NCI-H187 treated with DMSO at 0.1 percent for 48 hours (cell line): ENCODE measurements at places on chromosomes 7 and 10.

- no peak for DNase-seq
Measured at GRCh38 chr10:86290933-86291615, 75.5 kb downstream of the GRID1 start.

GRCh38 chr7:32206987-32207386 is 136.8 kb upstream of the PDE1C start:
- no peak for DNase-seq

DNA sequence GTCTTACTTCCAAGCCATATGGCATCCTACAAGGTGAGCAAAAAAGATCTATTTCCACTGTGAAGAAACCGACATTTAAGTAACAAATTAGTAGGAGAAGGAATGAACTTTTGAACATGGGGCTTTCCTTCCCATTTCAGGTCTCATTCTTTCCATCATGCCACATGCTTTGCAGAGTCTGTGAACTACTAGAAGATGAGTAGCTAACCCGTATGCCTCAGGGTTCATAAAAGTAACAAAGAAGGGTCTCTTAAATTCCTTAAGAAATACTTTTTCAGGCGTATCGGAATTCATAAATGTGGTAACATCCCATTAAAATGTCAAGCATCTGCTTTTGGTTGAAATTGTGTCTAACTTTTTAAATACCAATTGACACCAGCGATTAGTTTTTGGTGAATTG is 81.3 kb upstream of the TNS3 start:
- no peak for DNase-seq

DNA sequence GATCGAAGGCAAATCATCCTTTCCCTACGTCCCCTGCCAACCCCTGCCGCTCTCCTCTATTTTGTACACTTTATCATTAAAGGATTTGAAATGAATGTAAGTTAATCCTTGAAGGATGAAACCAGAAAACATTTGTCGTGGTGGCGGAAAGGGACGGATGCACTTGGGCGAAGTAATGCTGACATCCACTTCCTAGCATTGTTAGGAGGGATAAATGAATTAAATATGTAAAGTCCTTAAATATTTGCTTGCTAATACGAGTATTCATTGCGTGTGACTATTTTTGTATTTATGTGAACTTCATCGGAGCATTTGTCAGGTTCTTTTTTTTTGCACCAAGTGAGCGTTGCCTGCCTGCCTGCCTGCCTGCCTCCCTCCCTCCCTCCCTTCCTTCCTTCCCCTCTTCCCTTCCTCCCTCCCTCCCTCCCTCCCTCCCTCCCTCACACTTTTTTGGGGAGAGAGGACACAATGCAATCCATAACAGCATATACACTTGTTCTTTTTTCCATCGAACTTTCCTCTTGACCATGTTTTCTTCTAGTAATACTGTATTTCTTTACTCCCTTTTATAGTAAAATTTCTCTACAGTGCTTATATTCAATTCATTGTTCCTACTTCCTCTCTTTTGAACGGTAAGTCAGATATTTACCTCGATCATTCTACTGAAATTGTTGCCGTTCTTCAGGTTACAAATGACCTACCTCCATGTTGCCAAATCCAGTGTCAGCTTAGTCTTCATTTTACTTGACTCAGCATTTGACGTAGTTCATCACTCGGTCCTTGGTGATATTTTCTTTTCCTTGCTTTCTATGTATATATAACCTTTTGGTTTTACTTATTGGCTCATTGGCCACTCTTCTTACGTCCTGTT is 831 bp downstream of the CCDC7 start:
- DNase-seq, result no peak

- DNase-seq, result no peak
Measured at GRCh38 chr7:95201727-95202126, 122.6 kb downstream of the PON1 start.

- no peak for DNase-seq
Measured at GRCh38 chr10:76721891-76722505, 915.6 kb downstream of the KCNMA1 start.

- DNase-seq, result no peak
Measured at GRCh38 chr10:116765648-116766081, 23.3 kb upstream of the HSPA12A start.

DNA sequence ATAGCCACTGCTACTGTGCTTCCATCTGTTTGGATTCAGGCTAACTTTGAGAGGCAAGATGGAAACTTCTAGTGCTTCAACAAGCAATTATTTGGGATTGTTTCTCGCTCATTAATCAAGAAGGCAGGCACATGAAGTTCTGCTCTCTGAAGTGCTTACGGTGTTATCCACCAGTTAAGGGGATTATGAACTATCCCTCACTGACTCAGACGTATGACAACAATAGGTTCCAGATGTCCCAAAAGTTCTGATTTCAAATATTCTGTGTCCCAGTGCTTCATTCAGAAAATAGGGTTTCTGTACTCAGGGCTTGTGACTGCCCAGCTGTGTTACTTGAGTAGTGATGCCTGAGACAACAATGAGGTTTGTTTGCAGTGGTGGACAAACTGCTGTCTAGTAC is 81.0 kb downstream of the HACD1 start:
- DNase-seq, result no peak

DNA sequence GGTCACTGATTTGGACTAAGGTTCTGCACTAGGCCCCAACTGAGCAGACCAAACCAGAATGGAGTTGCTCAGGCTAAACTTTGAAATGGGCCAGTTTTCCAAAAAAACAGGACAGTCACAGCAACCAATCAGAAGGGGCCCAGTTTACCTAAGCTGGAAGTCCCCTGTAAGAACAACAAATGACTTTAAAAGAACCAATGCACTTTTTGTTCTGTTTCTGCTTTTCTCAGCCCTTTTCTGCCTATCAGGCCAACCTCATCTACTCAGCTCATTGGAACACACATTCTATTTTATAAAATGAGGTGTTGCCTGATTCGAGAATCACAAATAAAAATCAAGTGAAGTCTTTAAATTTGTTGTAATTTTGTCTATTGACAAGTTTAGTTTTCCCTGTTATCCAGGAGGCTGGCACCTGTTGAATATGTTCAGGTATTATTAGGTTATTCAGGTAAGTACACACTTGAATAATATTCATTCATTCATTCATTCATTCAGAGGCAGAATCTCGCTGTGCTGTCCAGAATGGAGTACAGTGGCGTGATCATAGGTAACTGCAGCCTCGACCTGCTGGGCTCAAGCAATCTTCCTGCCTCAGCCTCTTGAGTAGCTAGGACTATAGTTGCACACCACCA is 168.7 kb downstream of the TAX1BP1 start:
- no peak for DNase-seq

- no peak for DNase-seq
Measured at GRCh38 chr7:47066976-47067614, 514.8 kb downstream of the TNS3 start.

DNA sequence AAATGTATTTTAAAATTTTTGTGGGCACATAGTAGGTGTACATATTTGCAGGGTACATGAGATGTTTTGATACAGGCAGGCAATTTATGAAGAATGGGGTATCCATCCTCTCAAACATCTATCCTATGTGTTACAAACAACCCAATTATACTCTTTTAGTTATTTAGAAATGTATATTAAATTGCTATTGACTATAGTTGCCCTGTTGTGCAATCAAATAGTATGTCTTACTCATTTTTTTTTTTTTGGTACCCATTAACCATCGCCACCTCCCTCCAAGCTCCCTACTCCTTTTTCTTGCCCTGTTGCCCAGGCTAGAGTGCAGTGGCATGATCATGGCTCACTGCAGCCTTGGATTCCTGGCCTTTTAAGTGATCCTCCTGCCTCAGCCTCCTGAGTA is 128.1 kb downstream of the BAMBI start:
- no peak for DNase-seq

DNA sequence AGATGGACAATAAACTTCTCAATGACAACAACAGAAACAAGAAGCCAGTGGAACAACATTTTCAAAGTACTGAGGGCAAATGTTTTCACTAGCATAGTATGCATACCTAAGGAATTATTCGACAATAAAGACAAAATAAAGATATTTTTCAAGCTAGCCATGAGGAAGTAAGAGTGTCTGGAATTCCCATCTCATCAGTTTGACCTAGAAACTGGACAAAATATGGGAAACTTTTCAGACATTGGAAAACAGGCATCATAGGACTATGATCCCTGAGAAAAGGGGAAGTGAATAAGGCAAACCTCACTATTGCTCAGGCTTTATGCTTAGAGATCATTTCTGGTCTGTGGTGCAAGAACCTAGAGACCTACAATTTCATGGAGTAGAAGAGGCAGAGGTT is 86.3 kb downstream of the OAT start:
- DNase-seq, result no peak

GRCh38 chr10:11602919-11603523 is 8.4 kb downstream of the USP6NL start:
- DNase-seq, result no peak

DNA sequence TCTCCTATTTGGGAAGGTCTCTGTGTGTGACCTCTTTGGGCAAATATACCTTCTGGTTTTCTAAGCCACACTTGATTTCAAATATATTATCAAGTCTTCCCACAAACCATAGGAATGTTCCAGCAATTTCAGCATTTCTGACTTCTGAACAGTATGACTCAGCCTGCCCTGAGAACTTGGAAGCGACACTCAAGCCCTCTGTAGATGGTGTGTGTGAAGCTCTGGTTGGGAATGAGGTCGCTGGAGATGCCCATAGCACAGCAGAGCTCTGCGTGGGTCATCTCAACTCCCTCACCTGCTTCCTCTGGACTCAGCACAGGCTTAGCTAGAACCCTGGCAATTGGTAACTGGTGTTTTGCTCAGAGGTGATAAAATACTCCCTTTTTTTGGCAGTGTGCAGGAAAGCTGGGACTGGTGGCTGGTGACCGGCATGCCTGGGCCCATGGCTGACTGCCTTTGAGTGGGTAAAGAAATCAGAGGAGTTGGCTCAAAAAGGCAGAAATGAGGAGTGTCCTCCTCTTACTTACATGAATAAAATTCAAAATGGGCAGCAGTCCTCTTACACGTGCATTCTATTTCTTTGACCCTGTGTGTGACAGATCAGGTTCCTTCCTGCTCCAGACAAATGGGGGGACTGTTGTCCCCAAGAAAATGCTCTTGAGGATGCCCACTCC is 87.5 kb upstream of the NRP1 start:
- no peak for DNase-seq

- DNase-seq, result no peak
Measured at GRCh38 chr10:131774681-131775085, 126.1 kb upstream of the PPP2R2D start.

- peak; percentile 22 for DNase-seq
Measured at GRCh38 chr7:23106057-23106822, 655 bp downstream of the KLHL7 start.

- DNase-seq, result no peak
Measured at GRCh38 chr10:132370426-132371340, 26.3 kb upstream of the PWWP2B start.

DNA sequence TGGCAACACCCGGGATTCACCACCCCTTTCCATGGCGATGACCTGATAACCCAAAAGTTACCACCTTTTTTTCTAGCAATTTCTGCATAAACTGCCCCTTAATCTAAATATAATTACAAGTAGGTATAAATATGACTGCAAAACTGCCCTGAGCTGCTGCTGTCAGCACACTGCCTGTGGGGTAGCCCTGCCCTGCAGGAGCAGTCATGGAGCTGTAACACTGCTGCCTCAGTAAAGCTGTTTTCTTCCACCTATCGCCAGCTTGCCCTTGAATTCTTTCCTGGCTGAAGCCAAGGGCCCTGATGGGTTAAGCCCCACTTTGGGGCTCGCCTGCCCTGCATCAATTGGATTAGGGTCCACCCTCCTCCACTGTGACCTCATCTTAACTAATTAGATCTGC is 368.8 kb downstream of the SFMBT2 start:
- no peak for DNase-seq

GRCh38 chr10:57689596-57690297 is 577.9 kb downstream of the IPMK start:
- no peak for DNase-seq

DNA sequence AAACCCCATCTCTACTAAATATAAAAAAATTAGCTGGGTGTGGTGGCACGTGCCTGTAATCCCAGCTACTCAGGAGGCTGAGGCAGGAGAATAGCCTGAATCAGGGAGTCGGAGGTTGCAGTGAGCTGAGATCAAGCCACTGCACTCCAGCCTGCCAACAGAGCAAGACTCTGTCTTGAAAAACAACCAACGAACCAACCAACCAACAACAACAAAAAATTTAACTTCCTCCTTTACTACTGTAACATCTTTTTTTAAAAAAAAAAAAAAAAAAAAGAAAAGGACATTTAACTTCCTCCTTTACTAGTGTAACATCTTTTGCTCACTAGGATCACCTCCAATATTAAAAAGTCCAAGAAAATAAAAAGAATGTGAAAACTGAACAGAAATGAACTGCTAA is 92.3 kb upstream of the TMEM168 start:
- no peak for DNase-seq

- no peak for DNase-seq
Measured at GRCh38 chr7:70193514-70193913, 595.2 kb downstream of the AUTS2 start.

DNA sequence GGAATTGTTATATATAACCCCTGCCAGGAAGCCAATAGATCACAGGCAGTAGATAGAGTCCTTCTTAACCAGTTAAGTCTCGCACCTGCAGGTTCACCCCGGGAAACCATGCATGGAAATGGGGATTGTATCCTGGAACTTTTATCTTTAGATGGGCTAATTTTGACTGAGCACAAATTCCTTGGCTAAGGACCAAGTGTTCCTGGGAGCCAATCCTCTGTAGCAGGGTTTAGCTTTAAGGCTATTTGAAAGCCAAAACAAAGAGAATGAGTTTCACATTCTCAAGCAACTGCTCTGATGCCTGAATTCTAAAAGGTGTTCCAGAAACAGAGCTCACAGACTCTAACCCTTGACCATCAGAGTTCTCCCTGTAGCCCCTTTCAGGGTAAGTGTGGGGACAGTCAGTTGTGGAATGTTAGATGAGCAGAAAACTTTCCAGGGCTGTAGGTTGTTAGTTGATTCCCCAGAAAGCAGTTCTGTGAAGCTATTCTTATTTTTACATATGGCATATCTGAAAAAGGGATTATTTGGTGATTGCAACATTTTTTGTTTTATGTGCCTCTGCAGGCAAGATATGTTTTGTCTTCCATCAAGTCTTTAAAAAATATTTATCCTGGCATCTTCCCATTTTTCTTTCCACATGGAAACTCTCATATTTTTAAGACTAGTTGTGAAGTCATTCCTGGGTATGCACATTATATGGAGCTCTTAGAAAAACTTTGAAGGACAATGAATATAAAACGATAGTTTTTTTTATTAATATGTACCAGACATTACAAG is 16.2 kb upstream of the NPVF start:
- no peak for DNase-seq

DNA sequence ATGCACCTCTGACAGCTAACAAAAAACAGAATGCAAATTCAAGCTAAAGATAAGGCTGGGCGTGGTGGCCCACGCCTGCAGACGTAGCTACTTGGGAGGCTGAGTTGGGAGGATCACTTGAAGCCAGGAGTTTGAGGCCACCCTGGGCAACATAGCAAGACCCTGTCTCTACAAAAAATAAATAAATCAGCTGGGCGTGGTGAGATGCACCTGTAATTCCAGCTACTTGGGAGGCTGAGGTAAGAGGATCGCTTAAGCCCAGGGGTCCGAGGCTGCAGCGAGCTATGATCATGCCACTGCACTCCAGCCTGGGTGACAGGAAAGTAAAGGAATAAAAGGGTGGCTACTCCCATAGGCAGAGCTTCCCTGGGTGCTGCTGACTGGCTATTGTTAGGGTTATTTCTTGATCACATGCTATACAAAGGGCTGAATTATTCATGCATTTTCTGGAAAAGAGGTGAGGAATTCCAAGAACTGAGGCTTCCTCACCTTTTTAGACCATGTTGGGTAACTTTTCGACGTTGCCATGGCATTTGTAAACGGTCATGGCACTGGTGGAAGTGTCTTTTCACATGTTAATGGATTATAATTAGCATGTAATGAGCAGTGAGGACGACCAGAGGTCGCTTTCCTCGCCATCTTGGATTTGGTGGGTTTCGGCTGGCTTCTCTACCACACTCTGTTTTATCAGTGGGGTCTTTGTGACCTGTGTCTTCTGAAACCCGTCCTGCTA is 6.9 kb upstream of the PSMG3 start:
- DNase-seq, result no peak
